RWPE2 (cell line): ENCODE measurements at places on chromosomes 2 and 18.

DNA sequence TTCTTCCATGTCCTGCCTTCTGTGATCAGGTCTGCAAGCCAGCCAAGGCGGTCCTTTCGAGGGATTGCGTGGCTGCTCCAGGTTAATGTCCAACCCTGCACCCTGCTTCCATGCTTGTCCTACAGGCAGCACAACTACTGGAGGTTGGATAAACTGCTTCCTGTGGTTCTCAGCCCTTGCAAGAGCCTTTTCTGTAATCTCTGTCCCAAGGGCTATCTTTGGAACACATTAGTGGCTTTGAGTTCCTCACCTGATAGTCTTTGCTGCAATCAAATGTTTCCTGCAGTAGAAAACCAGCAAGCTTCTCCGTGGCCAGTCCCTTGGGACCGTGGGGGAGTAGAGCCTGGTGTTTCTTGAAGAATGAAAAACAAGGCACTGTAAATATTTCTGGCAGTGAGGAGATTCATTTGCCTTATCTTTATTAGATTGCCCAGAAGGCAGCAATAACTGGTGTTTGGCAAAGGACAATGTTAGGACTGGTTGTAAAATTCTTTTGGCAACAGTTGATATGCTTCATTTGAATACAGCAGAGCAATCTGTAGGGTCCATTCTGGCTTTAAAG lies 214.4 kb downstream of the FHOD3 start:
- no peak for DNase-seq

DNA sequence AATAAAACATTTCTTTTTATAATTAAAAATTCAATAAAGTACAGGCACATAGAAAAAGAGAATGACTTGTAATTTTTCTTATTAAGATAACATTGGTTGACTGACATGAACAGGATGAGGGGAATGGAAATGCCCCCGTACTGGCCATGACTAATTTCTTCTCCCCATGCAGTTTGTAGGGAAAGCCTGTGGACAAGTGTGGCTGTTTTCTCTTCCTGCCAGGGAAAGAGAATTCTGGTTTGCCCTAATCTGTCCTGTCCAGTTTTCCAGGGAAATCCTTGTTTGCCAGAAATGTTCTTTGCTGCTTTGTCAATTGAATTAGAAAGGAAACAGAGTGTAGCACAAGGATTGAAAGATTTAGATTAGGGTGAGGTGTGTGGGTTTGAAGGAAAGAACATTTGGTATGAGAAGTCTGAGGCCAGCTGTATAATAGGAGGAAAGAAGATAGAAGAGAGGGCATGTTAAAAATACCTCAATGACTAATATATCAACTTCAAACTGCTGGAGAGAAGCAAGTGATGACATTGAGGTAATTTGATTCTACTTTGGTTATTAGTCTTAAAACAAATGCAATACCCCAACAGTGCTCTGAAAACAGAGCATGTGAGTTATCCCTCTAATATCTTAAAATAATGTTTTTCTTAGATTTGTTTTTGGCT lies 593.9 kb upstream of the ZNF804A start:
- no peak for DNase-seq

DNA sequence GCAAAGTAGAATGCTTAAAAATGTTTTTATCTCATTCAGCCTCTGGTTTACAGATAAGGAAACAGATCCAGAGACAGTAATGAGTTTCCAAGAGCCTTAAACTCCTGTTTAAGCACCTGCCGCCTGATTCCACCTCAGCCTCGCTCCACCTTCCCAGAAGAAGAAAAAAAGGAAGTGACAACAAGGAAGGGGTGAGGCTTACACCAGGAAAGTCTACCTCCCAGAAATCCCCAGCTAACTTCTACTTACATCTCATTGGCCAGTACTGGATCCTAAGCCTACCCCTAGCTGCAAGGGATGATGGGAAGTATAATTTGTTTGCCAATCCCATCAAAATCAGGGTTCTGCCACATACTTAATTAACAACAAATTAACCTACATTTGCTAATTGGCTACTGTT lies 15.3 kb upstream of the ARID5A start:
- DNase-seq = no peak

DNA sequence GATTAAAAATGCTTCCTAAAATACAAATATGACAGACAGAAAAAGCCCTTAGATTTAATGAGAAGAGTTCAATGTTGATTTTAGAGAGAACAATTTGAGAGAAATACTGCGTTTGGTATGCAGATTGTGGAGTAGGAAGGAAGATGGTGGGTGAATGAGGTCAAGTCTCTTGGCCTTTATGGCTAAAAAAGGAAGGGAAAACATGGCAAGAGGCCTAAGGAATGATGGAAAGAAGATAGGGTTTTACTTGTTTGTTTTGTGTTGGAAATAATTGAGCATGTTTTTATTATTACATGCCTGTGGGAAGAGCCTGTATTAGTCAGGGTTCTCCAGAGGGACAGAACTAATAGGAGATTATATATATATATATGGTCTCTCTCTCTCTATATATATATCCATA lies 318.1 kb downstream of the TRIB2 start:
- no peak for DNase-seq

DNA sequence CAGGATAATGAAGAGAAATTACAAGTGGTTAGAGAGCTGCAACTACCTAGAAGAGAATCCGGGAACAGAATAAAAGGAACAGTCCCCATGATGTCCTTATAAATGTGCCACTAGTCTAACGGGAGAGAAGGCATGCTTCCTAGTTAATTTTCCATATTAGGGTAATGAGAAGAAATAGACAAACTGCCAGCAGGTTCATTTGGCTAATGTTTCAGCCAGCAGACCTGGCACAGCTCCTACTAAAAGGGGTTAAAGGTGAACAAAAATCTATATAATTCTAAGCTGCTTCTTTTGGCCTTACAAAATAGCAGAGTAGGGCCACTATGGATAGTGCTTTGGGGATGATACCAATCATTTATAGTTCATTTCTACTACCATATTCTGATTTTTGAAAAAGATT lies 845.3 kb upstream of the GCFC2 start:
- DNase-seq = no peak

- DNase-seq = no peak
Observed at GRCh38 chr2:135424849-135425248, 106.2 kb downstream of the ZRANB3 start.

- no peak for DNase-seq
Observed at GRCh38 chr18:59554796-59555335, 142.4 kb downstream of the CCBE1 start.

DNA sequence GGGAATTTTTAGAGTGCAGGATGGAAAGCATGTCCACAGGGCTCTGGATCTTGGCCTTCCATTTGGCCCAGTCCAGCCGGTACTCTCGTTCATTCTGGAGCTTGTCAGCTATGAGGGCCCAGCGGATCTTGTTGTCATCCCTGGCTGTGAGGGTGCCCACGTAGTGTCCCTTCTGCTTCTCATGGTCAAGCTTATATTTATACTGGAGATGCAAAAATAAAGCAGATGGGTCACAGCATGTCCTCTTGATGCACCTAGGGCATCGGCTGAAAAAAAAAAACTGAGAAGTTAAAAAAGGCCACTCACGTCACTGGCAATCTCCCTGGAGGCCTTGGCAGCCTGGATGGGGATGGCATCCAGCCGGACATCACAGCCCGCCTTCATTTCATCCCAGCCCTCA lies 160.5 kb downstream of the RIF1 start:
- DNase-seq = no peak

GRCh38 chr2:176567361-176567760 lies 298.1 kb downstream of the MTX2 start:
- no peak for DNase-seq
